ENCODE measurements at places on chromosomes 7 and 10.
A peak's percentile ranks its signal among the peaks of the same experiment; 100 is the strongest.

GRCh38 chr7:76234931-76235441 is 33.3 kb downstream of the SRRM3 start:
- peak; percentile 11 for DNase-seq

- DNase-seq = peak; percentile 83
Observed at GRCh38 chr7:134174795-134175261, 47.7 kb downstream of the LRGUK start.

GRCh38 chr10:33371234-33371633 is 36.8 kb upstream of the NRP1 start:
- DNase-seq = no peak

DNA sequence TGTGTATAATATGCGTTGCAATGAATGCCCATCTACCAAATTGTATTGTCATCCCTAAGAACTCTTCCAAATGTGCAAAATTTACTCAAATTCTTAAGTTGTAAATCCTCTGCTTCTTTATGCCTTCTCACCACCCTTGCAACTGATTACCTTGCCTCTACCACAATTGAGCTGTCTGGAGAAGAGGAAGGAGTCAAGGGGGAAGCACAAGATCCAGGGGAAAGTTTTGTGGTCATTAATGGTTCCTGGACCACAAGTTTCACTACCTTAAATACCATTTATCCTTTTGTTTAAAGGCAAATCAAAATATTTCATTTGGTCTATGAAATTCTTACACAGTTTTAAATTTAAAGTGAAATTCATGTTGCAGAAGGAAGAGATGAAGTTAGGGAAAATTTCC is 16.7 kb downstream of the CRPPA start:
- DNase-seq = no peak

DNA sequence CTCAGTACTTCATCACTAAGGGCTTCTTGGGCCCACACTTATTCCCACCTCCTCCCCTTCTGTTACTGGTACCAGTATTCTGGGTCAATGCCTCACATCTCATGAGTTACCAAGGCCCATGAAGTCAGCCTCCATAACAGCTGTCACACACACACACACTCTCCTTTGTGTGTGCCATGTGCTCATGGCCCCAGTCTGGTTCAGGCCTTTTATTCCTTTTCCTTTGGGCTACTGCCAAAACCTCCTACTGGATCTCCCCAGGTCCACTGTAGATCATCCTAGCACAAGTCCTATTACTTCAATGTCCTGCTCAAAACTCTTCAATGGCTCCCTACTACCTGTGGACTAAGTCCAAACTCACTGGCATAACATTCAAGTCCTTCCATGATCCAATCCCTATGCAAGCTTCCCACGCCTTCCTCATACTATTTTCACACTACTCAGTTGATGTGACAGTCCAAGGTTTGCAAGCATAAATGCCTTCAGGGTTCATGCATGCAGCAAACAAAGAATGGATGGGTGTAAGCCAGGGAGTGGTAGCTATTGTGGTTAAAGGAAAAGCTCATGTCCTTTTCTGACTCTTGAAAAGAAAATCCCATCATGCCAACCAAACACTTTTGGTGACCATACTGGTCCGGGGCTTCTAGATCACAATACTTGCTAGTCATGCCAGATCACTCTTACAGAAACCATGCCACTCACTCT is 68.1 kb downstream of the CCDC6 start:
- DNase-seq = no peak
